ENCODE measurements at places on chromosomes 13 and 19.

DNA sequence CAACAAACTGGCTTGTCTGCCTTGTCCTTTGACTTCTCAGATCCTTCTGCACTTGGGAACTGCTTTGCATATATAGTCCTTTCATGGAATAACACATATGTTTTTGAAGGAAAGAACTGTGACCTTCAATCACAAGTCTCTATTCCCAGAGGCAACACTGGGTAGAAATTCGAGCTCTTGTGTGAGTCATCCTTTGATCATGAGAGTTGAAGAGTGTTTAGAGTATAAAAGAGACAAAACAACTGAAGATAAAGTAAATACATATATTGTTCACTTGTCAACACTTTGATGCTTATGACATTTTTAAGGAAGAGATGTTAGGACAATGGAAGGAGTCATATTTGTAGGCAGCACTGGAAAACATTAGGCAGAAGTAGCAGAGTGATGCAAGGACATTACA, 5.2 kb upstream of the OR7A5 start:
- DNase-seq: no peak

GRCh38 chr19:19458110-19458816, 52.8 kb downstream of the GATAD2A start:
- DNase-seq: no peak

GRCh38 chr19:6744381-6745301, 5.2 kb downstream of the TRIP10 start:
- peak; percentile 84 for DNase-seq

GRCh38 chr19:30762651-30763050, 390.5 kb downstream of the ZNF536 start:
- no peak for DNase-seq

DNA sequence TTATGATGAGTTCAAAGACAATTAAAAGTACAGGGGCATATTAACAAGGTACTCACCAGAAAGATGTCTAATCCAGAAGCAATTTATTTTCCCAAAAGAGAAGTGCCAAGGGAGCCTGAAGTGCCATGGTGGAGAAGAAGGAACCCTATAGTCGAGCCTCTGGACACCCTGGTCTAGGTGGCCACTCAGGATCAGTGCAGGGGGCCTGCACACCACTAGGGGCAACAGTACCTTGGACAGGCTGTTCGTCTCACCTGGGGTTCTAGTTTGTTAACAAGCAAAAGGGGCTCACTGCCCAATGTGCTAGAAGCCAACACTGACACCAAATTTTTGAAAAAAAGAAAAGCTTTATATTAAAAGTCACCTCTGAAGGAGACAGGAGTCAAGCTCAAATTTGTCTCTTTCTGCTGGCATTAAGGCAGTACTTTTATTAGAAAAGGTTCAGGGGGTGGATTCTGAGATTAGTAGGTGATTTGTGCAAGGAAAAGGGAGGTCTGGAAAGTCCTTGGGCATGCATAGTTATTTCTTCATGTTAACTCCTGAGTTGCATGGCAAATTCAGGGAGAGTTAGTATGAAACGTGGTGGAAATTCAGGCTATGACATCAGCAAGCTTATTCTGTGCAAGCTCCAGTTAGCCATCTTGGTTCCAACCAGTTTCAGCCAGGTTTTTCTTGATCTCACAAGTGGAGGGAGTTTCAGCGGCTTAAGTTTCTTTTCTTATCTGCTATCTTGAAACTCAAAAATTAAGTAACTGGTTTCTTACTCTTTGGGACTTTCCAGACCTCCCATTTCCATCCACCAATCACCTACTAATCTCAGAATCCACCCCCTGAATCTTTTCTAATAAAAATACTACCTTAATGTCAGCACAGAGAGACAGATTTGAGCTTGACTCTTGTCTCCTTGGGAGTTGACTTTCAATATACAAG, 884 bp upstream of the CBY2 start:
- no peak for DNase-seq

Data from mammary epithelial cell (primary cell).